Ascending aorta (tissue), 2 donors: ENCODE measurements at places on chromosomes 16 and 17. TPM values are rescaled to one million over a fixed set of nuclear protein-coding genes. Genes with fewer than 3 reads are reported as not detected.
A peak's percentile ranks its signal among the peaks of the same experiment; 100 is the strongest.

- H3K36me3 ChIP-seq: peaks cover 7% of the 10 kb centered on the region
- H3K27ac ChIP-seq: no peak overlapping the region
- DNase-seq: no peak
- H3K4me1 ChIP-seq: no peaks in the 10 kb centered on the region
Observed at GRCh38 chr17:15432807-15433611, 34.4 kb downstream of the CDRT4 start.

- no peaks in the 10 kb centered on the region for H3K27me3 ChIP-seq
- H3K4me1 ChIP-seq: no peaks in the 10 kb centered on the region
- no peak for DNase-seq
Observed at GRCh38 chr16:89102041-89102471, 8.4 kb downstream of the ACSF3 start.

- no peak for DNase-seq
- no peaks in the 10 kb centered on the region for H3K27me3 ChIP-seq
- H3K4me1 ChIP-seq: no peaks in the 10 kb centered on the region
Observed at GRCh38 chr17:61967729-61968128, 39.9 kb upstream of the INTS2 start.

DNA sequence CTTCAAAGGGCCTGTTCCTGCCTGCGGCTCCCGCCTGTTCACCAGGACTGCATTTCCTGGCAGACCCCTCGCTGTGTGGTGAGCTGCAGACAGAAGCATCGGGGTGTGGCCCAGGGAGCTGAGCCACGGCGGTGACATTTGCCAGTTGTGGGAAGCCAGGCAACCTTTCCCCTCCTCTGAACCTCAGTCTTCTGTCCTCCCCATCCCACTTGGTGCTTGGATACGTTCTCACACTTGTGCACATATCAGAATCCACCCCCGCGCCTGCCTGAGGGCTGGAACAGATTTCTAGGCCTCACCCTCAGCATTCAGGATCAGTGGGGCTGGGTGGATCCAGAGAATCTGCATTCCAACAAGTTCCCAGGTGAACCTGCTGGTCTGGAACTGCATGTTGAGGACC is 63.5 kb downstream of the CRISPLD2 start:
- H3K4me3 ChIP-seq: no peak overlapping the region
- H3K4me1 ChIP-seq: peaks cover 4% of the 10 kb centered on the region
- no peak for DNase-seq
- no peaks in the 10 kb centered on the region for H3K36me3 ChIP-seq

GRCh38 chr16:50300942-50301625 is 34.7 kb downstream of the ADCY7 start:
- H3K4me1 ChIP-seq: no peaks in the 10 kb centered on the region
- no peak overlapping the region for H3K4me3 ChIP-seq
- H3K36me3 ChIP-seq: no peaks in the 10 kb centered on the region
- no peaks in the 10 kb centered on the region for H3K27me3 ChIP-seq
- no peak overlapping the region for H3K27ac ChIP-seq

DNA sequence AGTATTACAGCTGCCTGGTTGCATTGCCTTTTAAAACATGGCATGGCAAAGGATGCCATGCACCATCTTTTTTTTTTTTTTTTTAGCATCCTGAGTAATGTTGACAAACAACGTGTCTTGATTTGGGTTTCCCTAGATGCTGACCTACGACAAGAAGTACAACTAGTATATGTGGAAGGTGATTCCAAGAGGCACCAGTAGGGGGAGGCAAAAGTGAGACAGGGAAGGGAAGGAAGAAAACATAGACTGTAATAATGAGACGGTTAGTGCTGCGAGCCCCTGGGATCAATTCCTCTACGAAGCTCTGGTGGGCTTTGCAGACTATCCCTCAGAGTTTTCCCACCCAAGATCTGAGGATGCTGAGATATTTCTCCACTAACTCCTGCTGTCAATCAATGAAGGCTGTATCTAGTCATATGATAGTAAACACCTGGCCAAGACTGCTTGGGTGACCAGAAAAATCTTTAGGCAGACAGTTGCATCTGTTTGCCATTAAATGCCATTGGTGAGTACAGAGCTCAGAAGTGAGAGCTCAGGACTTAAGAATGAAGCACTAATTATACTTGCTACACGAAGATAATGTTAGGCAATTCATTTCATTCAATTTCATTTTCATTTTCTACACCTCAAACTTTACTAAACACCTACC is 458.6 kb upstream of the GOT2 start:
- H3K4me3 ChIP-seq: no peak overlapping the region
- H3K27ac ChIP-seq: no peak overlapping the region
- no peaks in the 10 kb centered on the region for H3K4me1 ChIP-seq
- no peak for DNase-seq
- H3K36me3 ChIP-seq: no peaks in the 10 kb centered on the region

DNA sequence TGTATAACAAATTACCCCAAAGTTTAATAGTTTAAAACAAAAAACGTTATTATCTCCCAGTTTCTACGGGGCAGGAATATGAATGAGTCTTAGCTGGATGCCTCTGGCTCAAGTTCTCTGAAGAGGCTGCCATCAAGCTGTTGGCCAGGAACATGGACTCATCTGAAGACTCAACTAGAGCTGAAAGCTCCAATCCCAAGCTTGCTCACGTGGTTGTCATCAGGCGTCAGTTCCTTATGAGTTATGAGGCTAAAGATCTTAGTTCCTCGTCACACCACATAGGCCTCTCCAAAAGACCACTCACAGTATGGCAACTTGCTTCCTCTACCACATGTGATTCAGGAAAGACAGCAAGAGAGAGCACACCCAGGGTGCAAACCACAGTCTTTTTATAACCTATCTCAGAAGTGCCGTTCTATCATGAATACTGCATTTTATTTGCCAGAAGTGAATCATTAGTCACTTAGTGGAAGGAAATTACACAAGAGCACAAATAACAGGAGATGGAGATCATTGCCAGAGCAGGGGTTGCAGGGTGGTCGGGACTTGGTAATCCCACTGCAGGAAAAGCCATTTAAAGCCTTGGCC is 48.7 kb upstream of the NLK start:
- no peak overlapping the region for H3K27ac ChIP-seq
- H3K4me3 ChIP-seq: no peak overlapping the region
- H3K36me3 ChIP-seq: no peaks in the 10 kb centered on the region
- DNase-seq: no peak

DNA sequence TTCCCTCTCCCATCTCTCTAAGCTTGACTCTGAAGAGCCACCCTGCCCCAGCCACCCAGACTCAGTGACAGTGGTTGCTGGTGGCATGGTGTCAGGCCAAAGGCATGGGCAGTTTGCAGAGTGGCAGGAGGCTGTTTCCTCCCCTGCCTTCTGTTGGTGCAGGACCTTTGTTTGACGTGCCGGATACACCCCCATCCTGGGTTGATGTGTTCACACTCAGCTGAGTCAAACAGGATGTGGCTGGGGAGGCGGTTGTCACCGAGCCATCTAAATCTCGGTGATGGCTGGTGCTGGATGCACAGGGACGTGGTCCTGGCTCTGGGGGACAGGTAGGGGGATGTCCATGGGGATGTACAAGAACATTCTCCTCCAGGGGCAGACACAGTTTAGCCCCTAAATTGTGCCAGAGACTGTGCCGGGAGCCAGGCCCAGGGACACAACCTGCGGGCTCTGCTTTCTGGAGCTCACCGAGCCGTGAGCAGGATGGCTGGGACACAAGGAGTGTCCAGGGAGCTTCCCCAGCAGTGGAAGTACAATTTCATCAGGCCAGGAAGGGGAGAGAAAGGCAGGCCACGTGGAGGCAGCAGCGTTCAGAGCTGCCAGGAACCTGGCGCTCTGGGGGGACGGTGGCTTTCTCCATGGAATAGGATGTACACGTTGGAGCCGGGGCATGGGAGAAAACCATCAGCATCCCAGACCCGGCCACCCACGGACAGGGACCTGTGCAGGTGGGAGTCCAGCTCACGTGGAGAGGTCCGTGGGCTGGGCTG is 264.2 kb downstream of the SEC14L1 start:
- H3K27ac ChIP-seq: peak overlapping the region; percentile 91
- H3K36me3 ChIP-seq: peaks cover 9% of the 10 kb centered on the region
- H3K27me3 ChIP-seq: no peaks in the 10 kb centered on the region

DNA sequence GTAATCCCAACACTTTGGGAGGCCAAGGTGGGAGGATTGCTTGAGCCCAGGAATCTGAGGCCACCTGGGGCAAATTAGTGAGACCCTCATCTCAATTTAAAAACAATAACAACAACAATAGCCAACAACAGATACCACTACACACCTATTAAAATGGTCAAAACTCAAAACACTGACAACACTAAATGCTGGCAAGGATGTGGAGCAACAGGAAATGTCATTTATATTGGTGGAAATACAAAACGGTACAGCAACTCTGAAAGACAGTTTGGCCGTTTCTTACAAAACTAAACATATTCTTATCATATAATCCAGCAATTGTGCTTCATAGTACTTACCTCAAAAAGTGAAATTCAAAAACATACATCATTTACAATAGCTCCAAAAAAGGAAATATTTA is 57.7 kb downstream of the DNAH3 start:
- no peaks in the 10 kb centered on the region for H3K27me3 ChIP-seq
- no peak overlapping the region for H3K4me3 ChIP-seq
- H3K27ac ChIP-seq: no peak overlapping the region
- no peak for DNase-seq
- H3K36me3 ChIP-seq: no peaks in the 10 kb centered on the region

DNA sequence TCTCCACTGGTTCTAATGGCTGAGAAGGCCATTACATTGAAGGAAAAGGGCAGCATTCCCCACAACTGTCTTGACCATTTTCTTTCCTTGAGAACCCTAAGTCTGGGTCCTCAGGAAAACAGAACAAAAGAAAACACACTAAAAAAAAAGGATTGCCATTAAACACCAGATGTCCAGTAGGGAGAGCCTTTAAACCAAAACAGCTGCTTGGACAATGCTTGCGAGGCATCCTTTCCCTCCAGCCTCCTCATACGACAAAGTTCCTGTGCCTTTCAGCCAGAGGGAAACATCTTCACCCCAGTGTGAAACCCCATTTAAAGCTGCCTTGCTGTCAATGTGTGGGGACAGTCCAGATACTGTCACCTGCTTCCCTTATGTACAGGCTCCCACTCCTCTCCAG is 74.3 kb downstream of the MMD start:
- no peak overlapping the region for H3K4me3 ChIP-seq
- H3K4me1 ChIP-seq: no peaks in the 10 kb centered on the region
- no peaks in the 10 kb centered on the region for H3K27me3 ChIP-seq
- H3K27ac ChIP-seq: no peak overlapping the region

DNA sequence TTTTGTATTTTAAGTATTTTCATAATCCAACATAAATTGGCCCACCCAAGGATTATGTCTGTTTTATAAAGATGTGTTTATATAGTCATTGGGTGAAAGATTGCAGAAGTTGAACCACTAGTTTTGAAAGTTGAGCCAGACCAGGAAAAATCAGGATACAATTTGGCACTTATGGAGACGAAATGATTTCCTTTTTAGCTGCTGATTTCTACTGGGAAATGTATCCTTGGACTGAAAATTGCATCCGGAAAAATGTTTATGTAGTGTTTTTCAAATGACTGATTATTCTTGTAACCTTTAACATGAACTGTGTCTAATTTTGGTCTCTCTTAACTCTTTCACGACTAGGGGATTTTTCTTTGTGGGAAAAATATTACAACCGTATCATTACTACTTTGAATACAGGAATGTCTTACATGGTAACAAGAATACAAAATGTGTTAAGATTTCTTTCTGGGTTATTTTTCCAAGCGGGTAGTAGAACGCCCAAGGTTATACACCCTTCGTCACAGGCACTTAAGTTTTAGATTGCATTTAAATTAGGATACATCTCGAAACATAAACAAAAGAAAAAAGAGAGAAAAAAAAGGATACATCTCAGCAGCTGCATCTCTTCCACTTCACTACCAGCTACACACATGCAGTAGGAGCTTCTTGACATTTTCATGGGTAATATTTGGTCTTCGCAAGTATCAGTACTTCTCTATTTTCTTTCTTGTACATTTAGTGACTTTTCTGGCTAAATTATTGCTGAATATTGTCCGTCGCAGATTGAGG is 273.0 kb upstream of the TBX2 start:
- peaks cover 9% of the 10 kb centered on the region for H3K4me1 ChIP-seq
- no peak overlapping the region for H3K27ac ChIP-seq
- no peak for DNase-seq

DNA sequence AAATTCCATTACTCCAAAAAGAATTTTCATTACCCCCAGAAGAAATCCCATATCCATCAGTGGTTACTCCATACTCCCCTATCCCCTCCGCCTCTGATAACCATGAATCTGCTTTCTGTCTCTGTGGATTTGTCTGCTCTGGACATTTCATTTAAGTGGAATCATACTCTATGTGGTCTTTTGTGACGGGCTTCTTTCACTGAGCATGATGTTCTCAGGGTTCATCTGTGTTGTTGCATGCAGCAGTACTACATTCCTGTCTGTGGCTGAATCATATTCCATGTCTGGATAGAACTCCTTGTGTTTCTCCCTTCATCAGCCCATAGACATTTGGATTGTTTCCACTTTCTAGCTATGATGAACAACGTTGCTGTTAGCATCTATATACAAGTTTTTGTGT is 59.5 kb upstream of the IRX3 start:
- no peak for DNase-seq
- no peaks in the 10 kb centered on the region for H3K36me3 ChIP-seq
- H3K4me3 ChIP-seq: no peak overlapping the region
- H3K27ac ChIP-seq: no peak overlapping the region
- no peaks in the 10 kb centered on the region for H3K4me1 ChIP-seq

DNA sequence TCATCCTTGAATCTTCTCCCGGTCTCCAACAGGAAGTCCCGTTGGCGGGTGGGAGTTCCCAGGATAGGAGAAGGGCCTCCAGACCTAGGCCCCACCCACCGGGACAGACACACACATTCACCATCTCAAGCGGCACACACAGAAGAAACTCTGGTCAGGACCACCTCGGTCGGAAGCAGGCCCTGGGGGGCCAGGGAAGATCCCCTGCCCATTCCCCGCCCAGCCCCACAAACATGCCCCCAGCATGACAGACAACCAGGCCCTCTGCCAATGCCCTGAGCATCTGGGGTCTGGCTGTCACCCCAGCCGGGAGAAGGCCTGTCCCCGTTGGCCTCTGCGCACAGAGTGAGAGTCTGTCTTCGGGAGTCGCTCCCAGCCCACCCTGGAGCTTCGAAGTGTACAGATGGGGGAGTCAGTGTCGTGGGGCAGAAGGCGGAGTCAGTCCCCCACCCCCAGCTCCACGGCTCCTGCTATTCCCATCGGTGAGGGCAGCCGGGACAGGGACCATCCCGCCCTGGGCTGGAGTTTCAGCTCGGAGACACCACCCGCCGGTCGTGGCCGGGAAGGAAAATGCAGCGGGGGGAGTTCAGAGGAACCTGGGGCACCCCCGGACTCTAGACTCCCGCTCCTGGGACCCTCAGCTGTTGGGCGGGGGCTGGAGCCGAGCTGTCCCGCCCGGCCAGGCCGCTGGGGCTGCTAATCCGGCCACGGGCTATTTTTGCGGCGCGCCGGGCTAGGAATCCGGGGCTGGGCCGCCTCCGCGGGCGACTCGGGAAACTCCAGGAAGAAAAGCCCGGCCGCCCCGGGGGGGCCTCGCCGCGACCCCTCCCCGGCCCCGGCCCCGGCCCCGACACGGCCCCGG is 660 bp downstream of the RHBDF1 start:
- no peaks in the 10 kb centered on the region for H3K27me3 ChIP-seq
- peak overlapping the region; percentile 92 for H3K27ac ChIP-seq
- H3K4me1 ChIP-seq: peaks cover 13% of the 10 kb centered on the region
- peak overlapping the region; percentile 71 for H3K4me3 ChIP-seq

- no peaks in the 10 kb centered on the region for H3K4me1 ChIP-seq
- no peak for DNase-seq
- H3K27ac ChIP-seq: no peak overlapping the region
- H3K36me3 ChIP-seq: no peaks in the 10 kb centered on the region
- no peak overlapping the region for H3K4me3 ChIP-seq
Observed at GRCh38 chr16:21656795-21657768, 4.7 kb upstream of the IGSF6 start.

PDILT gene
- not detected for total RNA-seq
